Forelimb muscle (tissue), 1 donor: ENCODE measurements at places on chromosomes 2 and 18. TPM values are rescaled to one million over a fixed set of nuclear protein-coding genes. Genes with fewer than 3 reads are reported as not detected.

GRCh38 chr2:98734823-98735260, 3.9 kb upstream of the MGAT4A start:
- no peak for DNase-seq

Gene CRACDL
- 1.1 TPM for polyA plus RNA-seq

Gene MOCOS
- polyA plus RNA-seq = 0.14 TPM

Gene REG1B
- not detected for polyA plus RNA-seq

Gene RND3
- 45.8 TPM for polyA plus RNA-seq

Gene SERPINB8
- polyA plus RNA-seq = 1.4 TPM

Gene CPLX4
- polyA plus RNA-seq = not detected

Gene ITGB6
- polyA plus RNA-seq = 47.9 TPM

DNA sequence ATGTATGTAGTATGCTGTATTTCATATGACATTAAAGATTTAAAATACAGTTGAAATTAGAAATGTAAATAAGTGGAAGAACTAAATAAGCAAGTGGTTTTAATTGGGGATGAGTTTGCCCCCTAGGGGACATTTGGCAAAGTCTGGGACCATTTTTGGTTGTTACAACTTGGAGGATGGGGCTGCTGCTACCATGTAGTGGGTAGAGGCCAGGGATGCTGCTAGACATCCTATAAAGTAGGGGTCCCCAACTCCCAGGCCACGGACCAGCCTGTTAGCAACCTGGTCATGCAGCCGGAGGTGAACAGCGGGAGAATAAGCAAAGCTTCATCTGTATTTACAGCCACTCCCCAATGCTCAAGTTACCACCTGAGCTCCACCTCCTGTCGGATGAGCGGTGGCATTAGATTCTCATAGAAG, 27.9 kb upstream of the ASNSD1 start:
- no peak for DNase-seq

DNA sequence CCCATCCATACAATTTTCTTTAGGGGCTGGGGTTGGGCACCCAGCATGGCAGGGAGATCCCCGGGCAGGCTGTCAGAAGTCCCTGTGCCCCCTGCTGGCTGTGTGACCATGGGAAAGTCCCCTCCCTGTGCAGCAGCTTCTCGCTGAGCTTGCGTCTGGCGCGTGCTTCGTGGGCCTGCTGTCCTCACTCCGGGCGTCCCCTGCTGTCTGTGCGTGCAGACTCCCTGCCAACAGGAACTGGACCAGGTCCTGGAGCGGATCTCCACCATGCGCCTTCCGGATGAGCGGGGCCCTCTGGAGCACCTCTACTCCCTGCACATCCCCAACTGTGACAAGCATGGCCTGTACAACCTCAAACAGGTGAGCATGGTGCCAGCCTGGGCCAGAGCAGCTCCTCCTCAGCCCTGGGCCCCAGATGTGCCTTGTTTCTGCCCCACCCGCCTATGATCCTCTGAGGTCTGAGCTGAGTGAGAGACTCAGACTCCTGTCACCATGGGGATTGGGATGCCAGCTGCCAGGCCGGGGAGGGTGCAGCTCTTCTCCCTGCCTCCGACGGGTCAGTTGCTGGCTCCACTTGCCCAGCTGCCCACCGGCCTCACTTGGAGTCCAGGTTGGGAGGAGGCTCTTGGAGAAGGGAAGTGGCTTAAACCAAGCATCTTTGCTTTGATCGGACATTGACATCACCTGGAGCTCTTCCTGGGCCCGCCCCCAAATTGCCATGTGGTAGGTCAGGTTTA, 28.6 kb downstream of the IGFBP2 start:
- no peak for DNase-seq

DNA sequence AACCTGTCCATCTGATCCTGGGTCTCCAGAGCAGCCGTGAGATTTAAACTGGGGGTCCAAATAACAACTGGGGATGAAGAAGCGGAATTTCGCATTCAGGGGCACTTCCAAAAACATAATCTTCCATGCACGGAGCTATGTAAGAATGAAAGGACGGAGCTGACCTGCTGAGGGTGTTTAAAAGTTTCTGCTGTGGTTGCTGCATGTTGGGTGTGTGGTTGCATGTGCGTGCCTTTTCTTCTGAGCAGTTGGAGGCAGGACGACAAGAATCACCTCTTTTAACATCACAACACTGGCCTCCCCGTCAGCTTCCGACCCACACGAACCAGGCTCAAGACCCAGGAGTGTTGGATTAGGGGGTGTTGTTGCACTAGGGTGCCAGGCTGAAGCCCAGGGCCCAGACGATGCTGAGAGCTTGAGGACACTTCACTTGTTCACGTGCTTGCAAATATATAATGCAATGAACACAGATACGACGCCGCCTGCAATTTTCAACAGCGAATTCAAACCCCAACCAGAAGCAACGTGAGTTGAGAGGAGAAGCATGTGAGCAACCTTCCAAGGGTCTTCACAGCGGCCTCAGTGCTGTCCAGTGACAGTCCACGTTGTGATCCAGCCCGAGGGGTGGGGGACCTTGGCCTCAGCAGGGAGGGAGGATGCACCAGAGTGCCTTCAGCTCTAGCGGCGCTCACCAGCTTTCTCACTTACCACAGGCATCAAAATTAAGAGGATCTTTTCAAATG, 76.0 kb upstream of the SALL3 start:
- DNase-seq = no peak

Gene COL6A3
- 178 TPM for polyA plus RNA-seq

Gene GMCL1
- polyA plus RNA-seq = 8.8 TPM

DNA sequence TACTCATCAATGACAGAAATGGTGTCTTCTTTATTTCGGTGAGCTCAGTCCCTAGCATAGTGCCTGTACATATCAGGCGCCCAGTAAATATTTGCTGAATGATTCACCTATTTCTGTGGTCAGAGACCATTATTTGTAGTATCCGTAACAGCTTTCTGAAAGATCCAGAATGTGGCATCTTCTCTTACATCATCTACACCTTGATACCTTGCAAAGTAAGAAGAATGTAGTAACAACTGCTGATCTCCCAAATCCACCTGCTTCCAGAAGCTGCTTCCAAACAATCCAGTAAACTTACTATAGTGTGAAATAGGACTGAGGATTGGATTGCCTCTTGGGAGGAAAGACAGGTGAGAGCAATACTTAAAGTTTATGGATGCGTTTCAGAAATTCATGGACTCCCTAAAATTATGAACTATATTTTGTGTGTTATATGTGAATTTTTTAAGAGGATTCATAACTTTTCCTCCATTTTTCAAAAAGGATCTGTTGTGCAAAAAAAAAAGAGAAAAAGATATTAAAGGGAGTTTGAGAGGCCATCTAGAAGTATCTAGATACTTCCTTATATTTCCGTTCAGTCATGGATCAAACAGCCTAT, 945 bp upstream of the ASXL2 start:
- DNase-seq = no peak

GRCh38 chr2:203025592-203025991, 10.9 kb downstream of the NBEAL1 start:
- no peak for DNase-seq

DNA sequence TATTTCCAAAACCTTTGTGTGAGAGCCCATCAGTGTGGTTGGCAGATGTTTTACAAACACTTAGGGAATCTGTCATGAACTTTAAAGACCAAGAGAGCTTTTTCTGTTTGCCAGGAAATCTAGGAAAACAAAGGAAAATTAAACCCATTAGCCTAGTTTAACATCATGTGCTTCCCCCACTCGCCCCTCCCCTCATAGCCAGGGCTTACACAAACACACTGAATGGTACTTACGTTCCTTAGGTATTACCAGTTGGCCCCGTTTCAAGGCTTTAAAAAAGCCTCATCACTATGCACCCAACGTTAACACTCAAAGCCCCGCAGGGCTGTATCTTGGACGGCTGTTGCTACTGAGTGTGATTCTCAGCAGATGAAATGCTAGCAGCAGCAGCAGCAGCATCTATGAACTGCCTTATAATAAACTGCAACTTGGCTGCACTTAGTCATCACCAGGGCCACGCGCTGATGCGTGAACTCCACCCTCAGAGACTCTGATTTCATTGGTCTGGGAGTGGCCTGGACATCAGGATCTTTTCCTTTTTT, 20.1 kb upstream of the TTC39C start:
- DNase-seq = no peak

Gene RUFY4
- 0.16 TPM for polyA plus RNA-seq

- DNase-seq = no peak
These were observed 244.3 kb downstream of the ETAA1 start for GRCh38 chr2:67641312-67642045.

Gene THSD7B
- polyA plus RNA-seq = 0.42 TPM

GRCh38 chr2:238936162-238937052, 88.5 kb downstream of the TWIST2 start:
- DNase-seq = no peak
